Epithelial cell of alveolus of lung (primary cell): ENCODE measurements at places on chromosomes 7 and 10. TPM values are rescaled to one million over a fixed set of nuclear protein-coding genes. Genes with fewer than 3 reads are reported as not detected.

Gene CRHR2
- total RNA-seq = not detected in 2 replicates

Gene RNF32
- total RNA-seq = 1.4 and 1.6 TPM in 2 replicates

Gene HTRA1
- 93.3 and 208 TPM in 2 replicates for total RNA-seq

Gene CALHM3
- not detected in 2 replicates for total RNA-seq

Gene TEX36
- total RNA-seq = not detected in 2 replicates

Gene GDF2
- total RNA-seq = not detected in 2 replicates

Gene IFT22
- 19.1 and 24.6 TPM in 2 replicates for total RNA-seq

Gene AGR3
- not detected in 2 replicates for total RNA-seq

Gene TLX1
- total RNA-seq = not detected in 2 replicates

Gene NME8
- not detected in 2 replicates for total RNA-seq

Gene BICC1
- total RNA-seq = 19.1 and 37.6 TPM in 2 replicates

Gene ABHD11
- 9.3 and 19.0 TPM in 2 replicates for total RNA-seq

Gene MOGAT3
- not detected in 2 replicates for total RNA-seq

Gene ITIH5
- 0.72 and 0.91 TPM in 2 replicates for total RNA-seq

Gene PDZD7
- 0.40 and 0.91 TPM in 2 replicates for total RNA-seq

Gene PNLIPRP2
- not detected in 2 replicates for total RNA-seq

Gene SNX10
- 0.24 and 0.26 TPM in 2 replicates for total RNA-seq

Gene DHTKD1
- 15.8 and 17.6 TPM in 2 replicates for total RNA-seq

Gene NKX2-3
- not detected in 2 replicates for total RNA-seq

Gene SPDYE6
- not detected in 2 replicates for total RNA-seq

Gene FFAR4
- not detected in 2 replicates for total RNA-seq

Gene SMO
- 15.9 and 32.0 TPM in 2 replicates for total RNA-seq

Gene SLC26A3
- not detected in 2 replicates for total RNA-seq

Gene GTF2IRD1
- 12.9 and 16.5 TPM in 2 replicates for total RNA-seq

Gene LRRC61
- total RNA-seq = 1.2 and 11.8 TPM in 2 replicates

Gene CLCN1
- total RNA-seq = 0.13 TPM in 1 of 2 replicates, not detected in the other

Gene BAMBI
- total RNA-seq = 15.5 and 23.4 TPM in 2 replicates

Gene GNGT1
- not detected in 2 replicates for total RNA-seq

Gene TMEM196
- total RNA-seq = 0.24 TPM in 1 of 2 replicates, not detected in the other

Gene CHRM2
- 10.7 and 11.4 TPM in 2 replicates for total RNA-seq

Gene ABCA13
- total RNA-seq = under 0.01 and 0.08 TPM in 2 replicates

Gene MMD2
- total RNA-seq = not detected in 2 replicates

Gene LBX1
- not detected in 2 replicates for total RNA-seq

Gene TRPV6
- total RNA-seq = 0.39 TPM in 1 of 2 replicates, not detected in the other

Gene PAX4
- not detected in 2 replicates for total RNA-seq

Gene SPDYE2B
- not detected in 2 replicates for total RNA-seq

Gene FZD8
- total RNA-seq = 1.8 and 10.7 TPM in 2 replicates

Gene TFEC
- total RNA-seq = 0.13 TPM in 1 of 2 replicates, not detected in the other

Gene MSRB2
- 34.8 and 55.6 TPM in 2 replicates for total RNA-seq

Gene LRRC18
- not detected in 2 replicates for total RNA-seq

Gene STOX1
- 0.48 TPM in 1 of 2 replicates, not detected in the other for total RNA-seq

Gene PMS2
- 8.9 and 11.9 TPM in 2 replicates for total RNA-seq
